ENCODE measurements at places on chromosomes 3 and 15.

GRCh38 chr3:76456322-76456721 lies 583.6 kb upstream of the ROBO2 start:
- DNase-seq, result no peak

DNA sequence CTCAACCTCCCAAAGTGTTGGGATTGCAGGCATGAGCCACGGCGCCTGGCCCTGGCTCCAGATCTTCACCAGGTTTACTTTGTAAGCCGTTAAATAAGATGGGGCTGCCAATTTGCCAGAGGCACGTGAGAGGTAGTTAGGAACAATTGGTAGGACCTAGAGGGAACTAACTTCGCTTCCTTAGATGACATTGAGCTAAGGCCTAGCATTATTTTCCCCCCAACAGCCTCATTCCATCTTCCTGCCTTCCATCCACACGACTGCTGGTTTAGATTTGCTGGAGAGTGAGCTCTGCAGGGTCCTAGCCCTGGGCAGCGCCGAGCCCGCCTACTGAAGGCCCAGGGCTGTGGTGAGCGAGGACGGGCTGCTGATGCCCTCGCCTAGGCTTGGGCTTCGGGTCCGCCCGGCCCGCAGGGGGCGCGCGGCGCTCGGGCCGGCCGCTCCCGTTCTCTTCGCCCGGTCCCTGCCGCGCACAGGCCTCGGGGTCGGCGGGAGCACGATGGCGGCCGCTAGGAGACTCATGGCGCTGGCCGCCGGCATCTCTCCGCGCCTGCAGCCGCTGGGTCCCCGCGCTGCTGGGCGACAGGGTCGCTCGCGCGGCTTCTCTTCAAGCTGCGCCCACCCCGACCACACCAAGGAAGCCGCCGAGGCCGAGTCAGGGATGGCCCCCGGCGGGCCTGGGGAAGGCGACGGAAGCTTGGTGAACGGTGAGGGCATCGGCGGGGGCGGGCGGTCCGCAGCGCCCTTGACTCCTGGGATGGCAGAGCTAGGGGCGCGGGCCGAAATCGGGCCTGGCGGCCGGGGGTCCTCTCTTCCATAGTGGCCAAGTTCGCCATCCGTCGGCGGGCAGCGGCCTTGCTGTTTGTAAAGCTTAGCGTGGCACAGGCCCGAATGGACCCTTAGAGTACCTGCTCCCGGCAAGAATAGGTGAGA lies 21.9 kb downstream of the DHX30 start:
- peak; percentile 69 for DNase-seq

DNA sequence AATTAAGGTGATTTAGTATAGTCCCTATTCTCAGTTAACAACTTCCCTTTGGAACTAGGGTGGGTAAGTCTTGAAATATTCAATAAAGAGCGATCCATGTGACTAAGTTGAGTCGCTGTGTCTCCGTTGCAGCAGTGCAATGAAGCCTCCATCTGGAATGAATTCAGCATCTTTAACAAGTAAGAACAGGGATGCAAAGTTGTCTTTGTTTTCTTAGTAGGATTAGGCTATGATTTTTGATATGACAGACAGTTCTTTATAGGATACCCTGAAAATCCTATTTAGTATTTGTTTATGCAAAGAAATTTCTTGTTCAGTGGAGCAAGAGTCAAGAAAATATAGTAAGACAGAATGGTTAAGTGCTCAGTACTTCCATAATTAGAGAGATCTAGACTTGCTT lies 52.7 kb downstream of the RBMS3 start:
- DNase-seq, result no peak

GRCh38 chr15:90435652-90436337 lies 47.8 kb downstream of the IQGAP1 start:
- DNase-seq, result no peak

DNA sequence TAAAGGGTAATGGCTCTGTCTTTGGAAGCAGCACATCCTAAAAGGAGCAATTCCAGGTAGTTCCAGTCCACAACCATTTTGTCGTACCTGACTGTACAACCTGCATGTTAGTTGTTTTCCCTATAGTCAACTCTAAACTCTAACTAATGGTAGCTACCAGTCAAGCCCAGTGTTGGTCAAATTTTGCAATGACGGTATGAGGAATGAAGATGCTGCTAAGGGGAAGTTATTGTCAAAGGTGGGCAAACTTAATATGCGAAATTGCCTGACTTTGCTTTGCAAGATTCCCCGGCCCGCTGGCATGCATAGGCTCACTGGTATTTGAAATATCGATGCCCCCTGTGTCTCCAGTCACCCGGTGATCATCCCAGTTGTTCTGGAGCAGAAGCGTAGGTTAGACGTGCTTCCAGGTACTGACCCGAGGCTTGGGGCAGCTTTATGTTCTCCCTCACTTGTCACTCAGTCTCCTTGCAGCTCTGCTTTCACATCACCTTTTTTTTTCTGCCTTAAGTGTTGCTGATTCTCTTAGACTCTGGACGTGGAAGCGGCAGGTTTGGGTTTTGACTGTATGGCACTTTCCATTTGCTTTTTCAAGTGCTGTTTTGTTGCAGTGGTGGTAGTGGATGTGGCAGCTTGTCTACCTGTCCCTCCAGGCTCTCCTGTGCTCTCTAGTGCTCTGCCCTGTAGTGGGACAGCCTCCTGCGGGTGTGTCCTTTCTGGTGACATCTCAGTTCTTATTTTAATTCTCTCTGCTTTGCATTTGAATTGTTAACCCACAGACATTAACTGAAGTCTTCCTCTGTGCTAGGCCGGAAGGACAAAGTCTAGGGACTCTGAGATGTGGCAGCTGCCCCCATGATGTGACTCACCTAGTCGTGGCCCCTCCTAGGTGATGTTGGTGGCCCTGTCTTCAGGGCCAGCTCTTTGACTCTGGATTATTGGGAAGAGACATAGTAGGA lies 95.8 kb upstream of the UMPS start:
- DNase-seq, result no peak

DNA sequence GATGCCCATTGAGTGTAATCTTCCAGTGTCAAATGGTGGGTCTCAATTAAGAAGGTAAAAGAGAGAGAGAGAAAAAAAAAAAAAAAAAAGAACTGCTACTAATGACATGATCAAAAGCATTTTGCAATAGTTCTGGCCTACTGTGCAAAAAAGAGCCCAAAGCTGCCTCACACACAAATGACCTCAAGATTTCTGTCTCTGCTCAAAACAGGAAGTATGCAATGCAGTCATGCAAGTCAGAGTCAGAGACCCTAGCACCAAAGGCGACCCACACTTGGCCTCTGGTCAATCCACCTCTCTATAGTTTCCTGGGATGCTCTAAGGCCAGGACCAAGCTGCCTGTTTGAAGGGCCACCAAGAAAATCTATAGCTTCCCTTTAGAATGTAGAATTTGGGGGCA lies 323.5 kb downstream of the VPS13C start:
- no peak for DNase-seq

GRCh38 chr3:42123012-42123581 lies 31.9 kb downstream of the TRAK1 start:
- DNase-seq, result no peak

GRCh38 chr3:173395412-173396181 lies 1.9 kb upstream of the NLGN1 start:
- DNase-seq, result no peak

DNA sequence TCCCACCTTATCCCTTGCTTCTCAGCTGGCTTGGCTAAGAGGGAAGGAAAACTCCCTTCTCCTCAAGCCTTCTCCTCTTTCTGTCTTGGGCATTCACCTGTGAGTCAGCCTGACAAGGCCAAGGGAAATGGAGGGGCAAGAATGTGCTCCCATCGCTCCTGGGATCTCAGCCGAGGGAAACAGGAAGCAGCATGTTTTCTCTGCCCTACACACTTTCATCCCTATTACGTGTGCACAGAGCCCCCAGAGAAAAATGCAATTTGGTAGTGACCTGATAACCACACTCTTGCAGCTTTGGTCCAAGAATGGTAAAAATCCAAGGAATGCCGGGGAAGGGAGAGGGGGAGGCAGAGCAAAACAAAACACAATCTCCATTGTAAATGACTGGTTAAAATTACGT lies 32.9 kb upstream of the MTMR10 start:
- DNase-seq, result no peak

DNA sequence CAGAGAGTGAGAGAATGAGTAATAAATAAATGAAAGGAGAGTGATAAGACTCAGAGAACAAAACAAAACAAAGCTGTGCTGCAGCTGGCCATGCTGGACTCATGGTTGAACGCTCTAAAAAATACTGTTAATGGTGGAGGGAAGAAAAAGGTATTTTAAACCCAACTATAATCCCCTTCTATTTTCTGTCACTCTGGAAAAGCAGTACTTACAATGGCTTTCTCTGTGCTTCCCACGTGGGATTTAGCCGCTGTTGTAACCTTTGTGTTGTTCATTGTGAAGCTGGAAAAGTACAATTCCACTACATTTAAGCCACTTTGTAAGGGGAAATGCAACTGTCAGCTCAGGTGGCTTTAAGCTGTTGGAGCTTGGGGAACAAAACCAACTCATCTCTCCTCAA lies 917.7 kb downstream of the IGSF11 start:
- DNase-seq, result no peak

- DNase-seq, result no peak
These were observed 36.2 kb downstream of the CDCP1 start for GRCh38 chr3:45109771-45110508.

DNA sequence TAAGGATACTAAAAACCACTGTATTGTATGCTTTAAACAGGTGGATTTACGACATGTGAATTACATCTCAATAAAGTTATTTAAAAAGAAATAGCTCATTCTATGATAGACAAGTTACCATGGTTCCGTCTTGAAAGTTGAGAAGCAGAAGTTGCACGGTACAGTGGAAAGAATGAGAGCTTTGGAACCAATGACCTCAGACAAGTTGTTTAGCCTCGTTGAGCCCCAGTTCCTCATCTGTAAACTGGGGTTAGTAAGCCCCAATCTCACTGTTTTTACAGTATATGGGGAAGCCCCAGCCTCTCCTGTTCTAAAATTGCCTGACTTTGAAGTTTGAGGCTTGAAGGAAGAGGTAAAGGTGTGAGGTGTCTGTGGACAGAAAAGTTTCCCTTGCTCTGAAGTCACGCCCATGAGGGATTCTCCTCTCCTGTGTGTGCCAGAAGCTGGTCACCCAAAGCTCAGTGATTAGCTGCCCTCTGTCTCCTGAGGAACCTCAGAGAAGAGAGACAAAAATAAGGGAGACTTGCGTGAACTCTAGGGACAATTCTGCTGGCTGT lies 10.0 kb downstream of the CRYGS start:
- DNase-seq, result no peak

GRCh38 chr3:169104972-169105371 lies 558.5 kb downstream of the MECOM start:
- DNase-seq, result no peak

GRCh38 chr3:126348308-126348920 lies 8.8 kb downstream of the KLF15 start:
- DNase-seq, result no peak

GRCh38 chr15:29268706-29269484 lies 727 bp downstream of the NSMCE3 start:
- DNase-seq, result peak; percentile 19

DNA sequence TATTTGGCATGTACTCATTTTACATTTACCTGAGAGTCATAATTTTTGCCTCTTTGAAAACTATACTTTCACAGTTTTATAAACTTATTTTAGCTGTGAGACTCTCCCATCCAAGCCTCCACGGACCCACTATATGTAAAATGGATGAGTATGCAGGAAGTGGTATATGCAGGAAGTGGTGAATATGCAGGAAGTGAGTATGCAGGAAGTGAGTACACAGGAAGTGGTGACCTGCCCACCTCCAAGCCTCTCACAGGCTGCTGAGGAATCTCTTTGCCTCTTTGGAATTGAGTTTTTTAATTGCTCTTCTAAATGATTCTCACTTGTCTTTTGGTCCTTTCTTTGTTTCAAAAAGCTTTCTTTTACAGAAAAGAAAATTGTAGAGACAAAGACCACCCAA lies 85.2 kb downstream of the KBTBD8 start:
- peak; percentile 13 for DNase-seq

GRCh38 chr15:69074001-69074842 lies 59.7 kb downstream of the NOX5 start:
- no peak for DNase-seq

- no peak for DNase-seq
These were observed 586 bp upstream of the LSMEM2 start for GRCh38 chr3:50278123-50278879.

DNA sequence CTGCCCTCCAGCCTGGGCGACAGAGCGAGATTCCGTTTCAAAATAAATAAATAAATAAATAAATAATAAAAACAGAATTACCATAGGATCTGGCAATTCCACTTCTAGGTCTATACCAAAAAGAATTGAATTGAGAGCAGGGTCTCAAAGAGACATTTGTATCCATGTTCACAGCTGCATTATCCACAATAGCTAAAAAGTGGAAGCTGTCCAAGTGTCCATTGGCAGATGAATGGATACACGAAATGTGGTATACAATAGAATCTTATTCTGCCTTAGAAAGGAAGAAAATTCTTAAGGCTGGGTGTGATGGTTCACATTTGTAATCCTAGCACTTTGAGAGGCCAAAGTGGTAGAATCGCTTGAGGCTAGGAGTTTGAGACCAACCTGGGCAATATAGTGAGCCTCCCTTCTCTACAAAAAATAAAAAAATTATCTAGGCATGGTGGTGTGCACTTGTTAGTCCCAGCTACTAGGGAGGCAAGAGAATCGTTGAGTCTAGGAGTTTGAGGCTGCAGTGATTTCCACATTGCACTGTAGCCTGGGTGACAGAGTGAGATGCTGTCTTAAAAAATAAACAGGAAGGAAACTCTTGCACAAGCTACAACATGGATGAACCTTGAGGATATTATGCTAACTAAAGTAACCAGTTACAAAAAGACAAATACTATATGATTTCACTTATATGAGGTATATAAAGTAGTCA lies 24.2 kb downstream of the PFKFB4 start:
- DNase-seq, result no peak

DNA sequence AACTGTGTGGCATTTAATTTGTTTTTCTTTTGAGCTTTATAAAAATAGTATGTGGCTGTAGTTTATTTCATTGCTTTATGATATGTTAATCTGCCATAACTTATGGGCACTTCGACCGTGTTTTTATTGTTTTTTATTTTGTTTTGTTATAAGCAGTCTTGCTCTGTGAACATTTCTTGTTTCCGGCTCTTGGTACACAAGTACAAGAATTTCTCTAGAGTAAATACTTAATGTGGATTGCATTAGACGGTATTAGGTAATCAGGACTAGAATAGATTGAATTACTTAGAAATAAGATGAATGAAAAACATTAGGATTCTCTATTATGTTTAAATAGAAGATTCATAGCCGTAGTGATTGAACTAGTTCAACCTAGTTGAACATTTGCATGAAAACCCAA lies 2.1 kb downstream of the ZFAND6 start:
- no peak for DNase-seq

- DNase-seq, result no peak
These were observed 8.5 kb downstream of the HTR3D start for GRCh38 chr3:184040010-184040409.
